Hematopoietic multipotent progenitor cell treated with erythropoietin and hydrocortisone succinate and interleukin-3 and kit ligand, for 15 days (in vitro differentiated cells): ENCODE measurements at places on chromosomes 12 and 14.

DNA sequence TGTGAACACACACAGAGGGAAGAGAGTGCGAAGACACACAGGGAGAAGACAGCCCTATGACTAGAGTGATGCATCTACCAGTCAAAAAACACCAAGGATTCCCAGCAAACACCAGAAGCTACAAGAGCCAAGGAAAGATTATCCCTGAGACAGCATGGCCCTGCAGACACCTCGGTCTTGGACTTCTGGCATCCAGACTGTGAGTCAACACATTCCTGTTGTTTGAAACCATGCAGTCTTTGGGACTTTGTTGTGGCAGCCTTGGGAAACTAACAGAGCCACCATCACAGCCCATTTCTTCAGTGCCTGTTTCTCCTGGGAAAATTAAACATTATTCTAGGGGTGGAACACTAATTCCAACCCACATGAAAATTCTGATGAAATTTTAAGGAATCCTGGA is 220.6 kb downstream of the GXYLT1 start:
- no peak for DNase-seq

DNA sequence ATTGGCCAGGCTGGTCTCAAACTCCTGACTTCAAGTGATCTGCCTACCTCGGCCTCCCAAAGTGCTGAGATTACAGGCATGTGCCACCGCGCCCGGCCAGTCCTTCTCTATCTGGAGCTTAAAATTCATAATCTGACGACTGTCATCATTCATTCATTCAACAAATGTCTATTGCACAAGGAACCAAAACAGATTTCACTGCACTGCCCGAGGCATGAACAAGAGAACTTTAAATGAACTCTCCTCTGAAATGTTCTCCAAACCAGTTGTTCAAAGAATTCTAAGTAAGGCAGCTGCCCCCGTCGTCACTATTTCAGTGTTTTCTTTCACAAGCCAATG is 44.8 kb upstream of the METAP2 start:
- DNase-seq = no peak

DNA sequence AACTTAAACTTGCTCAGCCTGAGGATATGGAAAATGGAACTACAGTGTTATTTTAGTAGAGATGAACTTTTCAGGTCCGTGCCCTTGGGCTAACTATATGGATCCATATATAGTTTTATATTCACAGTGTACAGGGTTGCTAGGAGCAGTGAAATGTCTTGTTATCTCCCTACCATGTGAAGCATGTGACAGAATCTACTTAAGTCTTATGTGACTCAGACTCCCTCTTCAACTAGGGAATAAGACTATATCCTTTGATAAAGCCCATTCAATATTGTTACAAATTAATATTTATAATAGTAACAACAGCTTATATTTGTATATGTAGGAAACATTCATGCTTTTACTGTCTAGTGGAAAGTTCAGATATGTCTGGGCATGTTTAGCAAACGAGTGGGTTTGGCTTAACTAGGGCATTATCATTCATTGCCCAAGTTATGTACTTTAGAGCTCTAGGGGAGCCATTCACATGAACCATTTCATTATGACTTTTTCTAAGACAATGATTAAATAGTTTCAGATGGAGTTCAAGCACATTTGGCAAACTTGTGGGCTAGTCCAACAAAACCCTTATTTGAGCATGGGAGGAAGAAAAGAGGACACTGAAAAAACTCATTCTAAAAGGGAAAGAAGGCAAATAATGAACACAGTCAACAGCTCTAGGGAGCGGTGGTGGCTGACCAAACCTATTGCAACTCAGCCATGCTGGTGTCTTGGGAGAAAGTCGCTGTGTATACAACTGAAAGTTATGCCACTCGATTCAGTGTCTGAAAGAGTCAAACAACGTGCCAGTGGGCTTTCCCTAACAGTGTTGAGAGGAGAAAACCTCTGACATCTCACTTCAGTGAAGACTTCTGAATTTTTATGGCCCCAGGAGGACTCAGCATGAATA is 305.9 kb upstream of the G2E3 start:
- DNase-seq = no peak

DNA sequence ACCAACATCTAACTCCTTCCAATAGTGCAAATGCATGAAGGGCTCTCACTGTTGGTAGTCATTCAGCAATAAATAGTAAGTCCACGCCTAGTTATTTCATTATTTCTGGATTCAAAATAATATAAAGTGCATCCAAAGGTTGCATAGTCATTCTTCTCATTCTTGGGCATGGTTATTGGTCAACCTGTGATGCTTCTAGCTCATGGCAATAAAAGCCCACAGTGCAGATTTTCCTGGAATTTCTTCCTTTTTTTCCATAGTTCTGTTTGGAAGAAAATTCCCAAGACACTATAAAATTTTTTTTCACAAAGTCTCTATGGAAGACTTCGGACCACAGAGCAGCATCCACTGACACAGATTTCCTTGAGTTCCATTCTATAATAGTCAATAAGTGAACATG is 7.6 kb downstream of the CD69 start:
- DNase-seq = no peak

GRCh38 chr12:93225094-93225493 is 152.6 kb upstream of the NUDT4 start:
- DNase-seq = no peak

DNA sequence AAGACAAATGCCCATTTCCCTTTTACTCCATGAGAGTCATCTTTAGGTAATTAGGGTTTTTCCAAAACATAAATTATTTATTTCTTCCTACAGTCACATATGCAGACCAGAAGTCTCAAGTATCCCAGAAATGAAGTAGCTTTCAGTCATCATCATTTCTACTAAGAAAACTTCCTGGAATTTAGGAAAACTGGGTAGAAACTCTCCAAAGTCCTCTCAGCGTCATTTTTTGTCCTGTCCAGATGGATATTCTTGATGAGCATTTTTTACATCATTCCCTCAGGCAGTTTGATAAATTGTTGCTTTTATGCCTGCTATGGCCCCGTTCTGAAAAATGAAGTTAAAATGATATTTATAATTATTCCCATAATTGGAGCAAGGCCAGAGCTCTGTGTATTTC is 93.9 kb upstream of the DCN start:
- no peak for DNase-seq

DNA sequence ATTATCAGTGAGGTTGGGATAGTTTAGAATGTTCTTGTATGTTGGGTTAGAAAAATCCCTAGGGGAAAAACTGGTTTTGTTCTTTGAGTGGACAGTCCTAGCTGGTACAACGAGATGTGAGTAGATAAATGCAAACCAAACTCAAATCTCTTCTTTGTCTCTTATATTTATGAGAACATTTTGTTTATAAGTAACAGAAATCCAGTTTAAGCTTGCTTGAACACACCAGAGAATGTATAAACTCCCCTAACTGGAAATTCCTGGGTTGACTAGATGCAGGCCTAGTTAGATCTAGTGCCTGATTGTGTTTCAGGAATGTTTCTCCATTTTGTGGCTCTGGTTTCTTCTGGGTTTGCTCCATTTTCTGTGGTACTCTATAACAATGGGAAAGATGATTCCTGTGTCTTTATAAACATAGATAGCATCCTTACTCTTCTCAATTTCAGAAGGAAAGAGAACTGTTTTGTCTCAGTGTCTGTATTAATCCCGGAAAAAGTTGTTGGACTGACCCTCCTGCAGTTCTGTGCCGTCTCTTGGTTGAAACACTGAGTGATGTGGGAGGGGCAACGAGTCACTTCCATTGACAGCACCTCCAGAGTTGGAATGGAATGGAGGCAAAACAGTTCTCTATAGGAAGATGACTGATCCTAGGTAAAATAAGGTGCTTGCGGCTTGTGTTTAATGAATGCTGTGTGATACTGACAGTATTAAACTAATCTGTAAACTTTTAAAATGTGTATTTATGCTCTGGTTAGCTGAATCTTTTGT is 244.8 kb downstream of the TMTC2 start:
- DNase-seq = no peak

- DNase-seq = no peak
These were observed 26.9 kb downstream of the CLEC6A start for GRCh38 chr12:8482571-8483061.

GRCh38 chr14:84877061-84877460 is 652.9 kb upstream of the FLRT2 start:
- no peak for DNase-seq

DNA sequence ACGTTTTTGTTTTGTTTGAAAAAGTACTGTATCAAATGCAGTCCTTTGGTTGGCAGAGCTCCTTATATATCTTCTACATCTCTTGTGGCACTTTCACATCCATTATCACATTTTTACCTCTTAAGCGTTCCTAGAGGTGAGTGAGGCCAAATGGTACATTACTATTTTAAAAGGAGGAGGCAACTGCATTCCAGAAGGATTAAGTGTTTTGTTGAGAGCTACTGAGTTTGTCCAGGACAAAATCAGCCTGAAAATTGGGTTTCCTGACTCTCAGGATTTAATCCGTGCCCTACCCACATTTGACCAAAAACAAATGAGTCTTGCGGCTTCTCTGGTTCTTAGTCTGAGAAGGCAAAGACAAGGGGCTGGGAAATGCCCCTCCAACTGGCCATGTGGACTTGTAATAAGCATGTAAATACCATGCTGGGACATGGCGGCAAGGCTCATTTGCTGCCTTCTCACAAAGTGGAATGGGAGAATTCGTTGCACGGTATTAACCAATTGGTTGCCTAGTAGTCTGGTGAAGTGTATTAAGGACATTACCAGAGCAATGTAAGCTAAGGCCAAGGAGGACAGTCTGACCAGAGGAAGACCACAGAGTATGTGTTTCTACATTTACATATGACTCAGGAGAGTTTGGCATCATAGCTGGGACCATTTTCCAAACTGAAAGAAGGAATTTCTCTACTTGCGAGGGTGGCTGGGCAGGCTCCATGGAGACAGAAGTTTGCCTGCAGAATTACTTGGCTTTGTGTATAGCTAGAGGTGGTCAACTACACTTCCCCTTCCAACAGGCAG is 175.8 kb upstream of the PLXNC1 start:
- DNase-seq = no peak

GRCh38 chr12:110266980-110267620 is 13.9 kb upstream of the ATP2A2 start:
- no peak for DNase-seq

- DNase-seq = no peak
These were observed 811 bp downstream of the ACYP1 start for GRCh38 chr14:75063013-75063412.
